Epithelial cell of proximal tubule (primary cell): ENCODE measurements at places on chromosomes 12 and 14.

DNA sequence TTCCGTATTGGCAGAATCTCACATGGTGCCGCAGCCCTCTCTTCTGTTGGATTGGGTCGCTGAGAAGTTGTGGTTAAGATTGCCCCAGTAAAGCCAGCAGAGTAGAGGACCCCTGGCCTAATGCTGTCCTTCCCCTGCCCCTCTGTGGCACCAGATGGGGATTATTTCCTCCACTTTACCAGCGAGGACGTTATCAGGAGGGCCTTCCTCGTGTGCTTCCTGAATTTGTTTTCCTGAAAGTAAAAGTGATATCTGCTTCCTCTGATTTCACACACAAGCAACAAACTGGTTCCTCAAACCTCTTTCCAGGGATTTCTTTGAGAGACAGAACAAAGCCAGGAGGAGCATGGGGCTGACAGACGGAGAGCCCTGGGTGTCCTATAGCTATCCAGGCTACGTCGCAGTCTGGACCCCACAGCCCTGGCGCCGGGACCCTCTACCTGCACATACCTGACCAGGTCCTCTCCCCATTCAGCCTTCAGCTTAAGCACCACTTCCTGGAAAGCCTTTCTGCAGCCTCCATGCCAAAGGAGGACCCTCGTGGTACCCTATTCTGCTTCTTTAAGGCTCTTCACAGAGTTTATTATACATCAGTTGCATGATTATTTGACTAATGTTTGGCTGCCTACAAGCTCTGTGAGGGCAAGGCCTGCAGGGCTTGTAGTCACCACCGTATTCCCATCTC is 314.8 kb upstream of the FKBP4 start:
- no peak for DNase-seq

DNA sequence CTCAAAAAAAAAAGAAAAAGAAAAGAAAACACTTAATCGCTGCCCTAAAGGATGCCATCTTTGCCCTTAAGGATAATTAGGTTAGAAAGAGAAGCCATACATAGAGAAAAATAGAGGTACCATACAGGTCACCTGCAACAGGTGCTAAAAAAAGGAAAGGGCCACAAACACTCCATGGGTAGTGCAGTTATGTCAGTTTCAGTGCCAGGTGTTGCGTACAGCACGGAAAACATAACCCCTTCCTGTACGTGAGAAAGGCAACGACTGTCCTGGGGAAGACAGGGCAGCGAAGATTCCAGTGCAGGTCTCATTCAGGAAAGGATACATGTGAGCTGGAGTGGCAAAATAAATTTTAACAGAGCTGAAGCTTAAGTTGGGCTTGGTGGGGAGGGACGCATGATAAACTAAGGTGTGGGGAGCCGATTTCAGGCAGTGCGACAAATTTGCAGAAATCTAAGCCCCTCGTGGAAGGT is 553 bp upstream of the DAZAP2 start:
- no peak for DNase-seq

DNA sequence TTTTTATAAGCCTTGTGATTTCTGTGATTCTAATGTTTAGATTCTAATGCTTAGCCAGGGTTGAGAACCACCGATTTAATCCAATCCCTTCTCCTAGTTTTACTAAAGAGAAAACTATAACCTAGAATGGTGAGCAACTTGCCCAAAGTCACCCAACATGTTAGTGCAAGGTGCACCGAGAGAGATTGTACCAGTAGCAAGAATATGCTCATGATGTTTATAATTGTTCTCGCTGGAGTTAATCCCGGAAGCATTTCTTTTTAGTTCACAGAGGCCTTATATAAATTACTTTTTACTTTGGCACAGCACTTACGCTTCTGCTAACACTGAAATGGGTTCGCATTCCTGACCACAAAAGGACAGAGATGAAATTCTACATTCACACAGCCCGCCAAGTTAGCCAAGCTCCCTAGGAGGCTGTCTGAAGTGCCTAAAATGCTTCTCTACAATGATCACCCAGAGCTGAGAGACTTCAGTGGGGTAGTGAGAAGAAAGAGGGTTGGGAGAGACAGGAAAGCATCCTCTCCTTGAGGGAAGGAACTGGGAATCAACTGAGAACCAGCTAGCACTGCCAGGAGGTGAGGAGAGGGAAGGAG is 579 bp upstream of the BLOC1S1 start:
- DNase-seq, result no peak

DNA sequence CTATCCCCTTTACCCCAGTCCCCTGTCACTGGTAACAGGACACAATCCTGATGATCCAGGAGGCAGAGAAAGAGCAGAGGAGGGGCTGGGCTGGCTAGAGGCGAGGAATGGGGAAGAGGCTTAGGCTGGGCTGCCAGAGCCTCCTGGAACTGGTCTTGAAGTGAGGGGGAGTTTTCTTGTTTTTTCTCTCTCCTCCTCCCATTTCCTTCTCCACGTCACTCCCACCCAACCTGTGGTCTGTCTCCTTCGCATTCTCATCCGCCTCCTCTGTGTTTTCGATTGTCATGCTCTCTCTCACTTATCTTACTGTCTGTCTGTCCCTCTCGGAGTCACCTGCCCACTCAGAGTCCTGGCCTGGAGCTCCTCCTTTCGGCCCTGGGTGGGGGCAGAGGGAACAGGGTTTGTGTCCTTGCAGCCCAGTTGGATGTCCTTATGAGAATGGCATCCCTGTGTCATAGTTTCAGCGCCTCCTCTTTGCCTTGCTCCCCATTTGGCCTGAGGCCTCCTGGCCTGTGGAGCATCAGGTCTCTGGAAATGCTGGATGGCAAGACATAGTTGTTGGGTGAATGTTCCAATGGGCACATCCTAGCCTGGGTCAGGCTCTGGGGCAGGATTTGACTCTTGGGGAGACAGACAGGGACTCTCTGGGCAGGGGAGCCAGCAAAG is 3.4 kb upstream of the KRT80 start:
- DNase-seq, result no peak

GRCh38 chr12:123089631-123090353 is 61.1 kb downstream of the PITPNM2 start:
- peak; percentile 85 for DNase-seq

DNA sequence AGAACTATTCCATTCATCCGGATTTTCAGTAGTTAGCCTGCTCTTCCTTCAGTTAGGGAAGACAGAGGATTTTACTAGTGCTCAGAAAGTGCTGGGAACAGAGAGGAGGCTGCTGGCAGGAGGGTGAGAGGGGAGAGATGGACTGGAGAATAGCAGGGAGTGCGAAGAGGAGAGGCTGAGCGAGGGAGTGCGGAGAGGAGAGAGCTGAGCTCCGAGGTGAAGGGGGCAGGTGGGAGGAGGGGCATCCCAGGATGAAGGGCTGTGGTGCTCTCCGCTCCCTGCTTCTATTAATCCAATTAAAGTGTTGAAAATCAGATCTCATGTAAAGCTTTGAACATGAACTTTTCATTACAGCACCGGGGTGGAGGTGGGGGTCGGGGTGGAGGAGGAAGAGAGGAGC is 20.4 kb upstream of the SMOC1 start:
- DNase-seq, result no peak

- DNase-seq, result no peak
Observed at GRCh38 chr12:53220694-53221202, 11.3 kb downstream of the RARG start.

DNA sequence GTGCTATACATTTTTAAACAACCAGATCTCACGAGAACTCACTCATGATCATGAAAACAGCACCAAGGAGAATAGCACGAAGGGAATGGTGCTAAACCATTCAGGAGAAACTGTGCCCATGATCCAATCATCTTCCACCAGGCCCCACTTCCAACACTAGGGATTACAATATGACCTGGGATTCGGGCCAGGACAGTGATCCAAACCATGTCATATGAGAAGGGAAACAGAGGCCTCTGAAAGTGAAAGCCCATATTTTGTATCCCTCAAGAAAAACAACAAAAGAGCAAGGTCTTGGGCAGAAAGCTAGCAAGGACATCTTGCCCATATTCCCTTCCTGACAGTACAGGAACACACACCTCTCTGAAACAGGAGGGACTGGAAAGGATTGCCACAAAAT is 163.9 kb upstream of the VASH1 start:
- no peak for DNase-seq

- no peak for DNase-seq
Observed at GRCh38 chr14:24607635-24608514, 1.6 kb downstream of the GZMH start.

DNA sequence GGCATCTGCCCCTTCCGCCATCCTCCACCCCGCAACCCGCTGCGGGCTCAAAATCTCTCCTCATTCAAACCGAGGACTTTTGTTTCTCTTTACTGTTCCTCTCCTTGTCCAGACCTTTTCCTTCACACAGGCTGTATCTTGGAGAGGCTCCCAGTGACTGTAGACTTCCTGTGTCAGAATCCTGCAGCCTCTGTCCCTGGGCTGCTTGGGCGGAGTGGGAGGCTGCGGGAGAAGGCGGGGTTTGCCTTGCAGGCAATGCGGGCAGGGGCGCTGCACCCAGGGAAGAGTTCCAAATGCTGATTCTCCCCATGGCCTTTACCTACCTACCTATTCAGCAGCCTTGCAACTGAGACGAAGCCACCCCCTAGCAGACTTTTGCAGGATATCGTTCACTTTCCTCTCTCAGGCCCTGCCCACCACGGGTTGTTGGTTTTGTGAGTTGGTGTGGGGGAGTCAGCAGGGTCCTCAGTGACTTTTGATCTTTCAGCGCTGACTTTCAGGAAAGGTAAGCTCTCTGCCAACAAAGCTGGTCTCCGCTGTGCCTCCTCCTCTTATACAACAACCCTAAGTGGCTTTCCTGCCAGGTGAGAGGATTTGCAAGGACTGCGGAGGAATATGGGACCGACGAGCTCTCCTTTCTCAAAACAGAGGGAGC is 79.0 kb upstream of the KCNA1 start:
- no peak for DNase-seq

GRCh38 chr14:20657216-20658211 is 16.0 kb upstream of the OR6S1 start:
- no peak for DNase-seq

DNA sequence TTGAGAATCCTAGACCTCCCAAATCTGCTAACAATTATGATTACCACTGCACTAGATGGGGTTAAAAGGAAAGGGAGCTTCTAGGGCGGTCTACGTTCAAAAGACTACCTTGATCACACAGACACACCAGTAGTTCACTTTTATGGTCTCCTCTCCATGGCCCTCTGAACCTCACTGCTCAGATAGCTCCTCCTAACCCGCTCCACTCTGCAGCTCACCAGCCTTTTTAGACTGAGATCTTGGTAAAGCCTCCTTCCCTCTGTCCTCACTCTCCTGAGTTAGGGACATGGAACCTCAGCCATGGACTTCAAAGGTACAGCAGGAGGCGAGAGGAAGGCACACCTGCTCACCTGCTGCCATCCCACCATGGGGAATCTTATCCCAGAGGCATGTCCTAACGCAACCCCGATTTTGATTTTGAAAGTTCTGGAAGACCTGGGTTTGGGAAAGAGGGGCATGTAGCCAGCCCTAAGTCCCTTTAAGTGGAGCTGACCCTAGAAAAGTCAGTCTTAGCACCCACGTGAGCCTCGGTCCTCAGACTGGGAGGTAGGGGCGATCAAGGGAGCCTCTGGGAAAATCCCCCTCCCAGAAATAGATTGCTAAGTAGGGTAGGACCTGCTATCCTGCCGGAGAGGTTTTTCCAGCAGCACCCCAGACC is 1.3 kb downstream of the ZNF219 start:
- no peak for DNase-seq

- DNase-seq, result no peak
Observed at GRCh38 chr12:25100194-25101091, 94.5 kb downstream of the DNAI7 start.

DNA sequence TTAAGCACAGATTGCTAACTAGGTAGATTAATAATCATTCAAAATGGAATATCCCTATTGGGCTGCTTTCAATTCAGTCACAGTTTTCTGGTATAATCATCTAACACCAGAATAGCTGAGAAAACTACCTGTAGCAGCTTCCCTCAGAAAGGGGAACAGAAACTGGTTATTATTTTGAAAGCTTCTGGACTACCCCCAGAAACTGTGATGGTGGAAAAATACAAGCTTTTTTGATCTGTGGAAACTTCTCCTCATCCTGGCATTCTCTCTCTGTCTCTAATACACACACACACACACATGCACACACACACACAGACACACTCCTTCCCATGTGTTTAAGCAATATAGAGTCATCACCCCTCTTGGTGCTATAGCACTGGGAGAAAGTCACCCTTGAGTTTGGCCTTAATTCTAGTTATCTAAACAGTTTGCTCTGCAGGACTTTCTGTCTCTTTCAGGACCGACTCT is 251.5 kb upstream of the LMO3 start:
- DNase-seq, result no peak

DNA sequence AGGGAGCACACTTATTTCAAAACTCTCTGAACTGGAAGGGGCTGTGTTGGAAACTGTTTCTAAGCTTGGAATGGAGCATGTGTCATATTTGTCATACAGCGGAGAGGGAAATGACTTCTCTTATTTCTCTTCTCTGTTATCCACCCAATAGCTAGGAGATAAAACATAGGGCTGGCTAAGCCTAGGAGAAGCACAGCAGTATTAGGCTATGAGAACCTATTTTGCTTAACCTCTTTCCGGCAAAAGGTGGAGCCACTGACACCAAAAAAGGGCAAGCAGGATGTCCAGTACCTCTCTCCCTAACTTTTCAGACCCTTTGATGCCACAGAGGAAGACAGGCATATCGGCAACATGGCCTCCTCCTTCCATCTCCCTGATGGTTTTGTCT is 148.3 kb downstream of the CRADD start:
- DNase-seq, result no peak

GRCh38 chr12:104740668-104741067 is 217.4 kb downstream of the SLC41A2 start:
- DNase-seq, result no peak

- no peak for DNase-seq
Observed at GRCh38 chr14:22861651-22862050, 9.9 kb upstream of the LRP10 start.

GRCh38 chr12:105382771-105383622 is 52.5 kb downstream of the C12orf75 start:
- peak; percentile 25 for DNase-seq

DNA sequence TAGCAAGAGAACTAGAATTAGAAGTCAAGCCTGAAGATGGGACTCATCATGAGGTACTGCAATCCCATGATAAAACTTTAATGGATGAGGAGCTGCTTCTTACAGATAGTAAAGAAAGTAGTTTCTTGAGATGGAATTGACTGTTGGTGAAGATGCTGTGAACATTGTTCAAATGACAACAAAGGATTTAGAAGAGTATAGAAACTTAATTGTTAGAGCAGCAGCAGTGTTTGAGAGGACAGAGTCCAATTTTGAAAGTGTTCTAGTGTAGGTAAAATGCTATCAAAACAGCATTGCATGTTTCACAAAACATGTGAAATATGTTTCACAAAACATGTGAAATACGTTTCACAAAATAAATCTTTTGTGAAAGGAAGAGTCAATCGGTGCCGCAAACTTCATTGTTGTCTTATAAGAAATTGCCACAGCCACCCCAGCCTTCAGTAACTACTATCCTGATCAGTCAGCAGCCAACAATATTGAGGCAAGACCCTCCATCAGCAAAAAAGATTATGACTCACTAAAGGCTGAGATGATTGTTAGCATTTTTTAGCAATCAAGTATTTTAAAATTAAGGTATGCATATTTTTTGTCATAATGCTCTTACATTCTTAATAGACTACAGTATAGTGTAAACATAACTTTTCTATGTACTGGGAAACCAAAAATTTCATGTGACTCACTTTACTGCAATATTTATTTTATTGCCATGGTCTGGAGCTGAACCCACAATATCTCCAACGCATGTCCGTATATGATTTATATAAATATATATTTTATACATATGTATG is 173.4 kb upstream of the BMP4 start:
- DNase-seq, result no peak
